Fibroblast of skin of abdomen (primary cell): ENCODE measurements at places on chromosomes 5 and 9.

DNA sequence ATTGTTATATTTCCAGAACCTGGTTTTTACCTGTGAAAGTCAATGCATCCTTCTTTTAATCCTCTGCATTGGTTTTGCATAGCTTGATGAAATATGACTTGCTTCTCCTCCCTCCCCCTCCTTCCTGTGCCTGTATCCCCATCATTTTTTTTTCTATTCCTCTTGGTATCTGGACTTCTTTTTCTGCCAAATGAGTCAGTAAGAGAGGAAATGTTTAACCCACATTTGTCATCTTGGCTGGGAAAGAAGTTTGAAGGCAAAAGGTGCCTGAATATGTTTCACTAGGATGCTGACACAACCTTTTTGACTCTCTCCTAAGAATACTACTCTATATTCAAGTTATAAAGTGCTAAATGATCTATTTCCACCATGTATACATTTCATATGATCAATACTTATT, 35.5 kb upstream of the CDKN2B start:
- DNase-seq: peak; percentile 83

- peak; percentile 54 for DNase-seq
Observed at GRCh38 chr9:69412741-69413150, 87.7 kb downstream of the ENTREP1 start.

GRCh38 chr9:89825669-89826068, 220.9 kb downstream of the GADD45G start:
- no peak for DNase-seq

DNA sequence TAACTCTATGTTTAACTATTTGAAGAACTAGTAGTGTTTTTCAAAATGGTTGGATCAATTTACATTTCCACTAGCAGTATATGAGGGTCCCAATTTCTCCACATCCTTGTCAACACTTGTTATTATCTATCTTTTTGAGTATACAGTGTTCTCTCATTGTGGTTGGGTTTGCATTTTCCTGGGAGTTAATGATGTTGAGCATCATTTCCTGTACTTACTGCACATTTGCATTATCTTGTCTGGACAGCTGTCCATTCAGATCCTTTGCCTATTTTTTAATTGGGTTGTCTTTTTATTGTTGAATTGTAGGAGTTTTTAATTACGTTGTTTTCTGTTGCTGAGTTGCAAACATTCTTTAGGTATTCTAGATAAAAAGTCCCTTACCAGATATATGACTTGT, 103.4 kb upstream of the LRRTM2 start:
- no peak for DNase-seq

DNA sequence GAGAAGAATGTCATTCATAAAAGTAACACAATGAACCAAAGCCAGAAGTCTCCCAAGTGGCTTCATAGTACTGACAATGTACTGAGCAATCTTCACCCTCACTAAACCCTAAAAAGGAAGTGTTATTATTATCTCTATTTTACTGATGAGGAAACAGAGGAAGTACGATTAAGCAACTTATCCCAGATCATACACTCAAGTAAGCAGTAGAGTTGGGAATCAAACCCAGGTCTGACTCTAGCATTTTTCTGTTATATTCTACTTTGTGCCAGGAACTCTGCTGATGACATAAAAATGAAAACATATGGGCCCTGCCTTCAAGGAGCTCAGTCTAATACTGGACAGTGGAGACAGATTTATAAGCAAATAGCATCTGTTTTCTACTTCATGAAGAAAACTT, 109.2 kb downstream of the RAPGEF6 start:
- peak; percentile 37 for DNase-seq

- DNase-seq: no peak
Observed at GRCh38 chr5:56683281-56683680, 132.1 kb upstream of the MAP3K1 start.

DNA sequence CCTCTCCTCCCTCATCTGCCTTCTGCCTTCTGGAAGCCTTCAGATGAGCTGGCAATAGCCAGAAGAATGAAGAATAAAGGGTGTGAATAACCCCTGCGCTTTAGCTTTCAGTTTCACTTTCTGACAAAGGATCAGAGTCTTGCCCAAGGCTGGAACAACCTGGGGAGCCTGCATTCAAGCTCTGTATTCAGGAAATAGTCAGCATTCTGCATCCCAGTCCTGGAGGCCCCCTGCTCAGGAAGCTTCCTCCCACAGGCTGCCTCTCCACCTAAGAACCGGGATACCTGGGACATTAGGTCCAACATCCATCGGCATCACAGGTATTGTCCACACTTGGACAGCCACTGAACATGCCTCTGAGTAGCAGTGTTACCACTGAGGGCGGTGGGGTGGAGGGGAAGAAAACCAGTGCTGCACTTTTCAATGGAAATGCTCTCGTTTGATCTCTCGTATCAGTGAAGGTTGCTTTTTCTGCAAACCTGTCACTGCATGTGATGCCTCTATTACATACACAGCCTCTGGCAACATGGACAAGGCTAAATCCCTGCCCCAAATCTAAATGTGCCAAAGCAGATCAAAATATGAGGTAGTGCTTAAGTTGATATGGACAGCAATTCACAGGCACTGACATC, 39.8 kb upstream of the ACO1 start:
- DNase-seq: peak; percentile 3

DNA sequence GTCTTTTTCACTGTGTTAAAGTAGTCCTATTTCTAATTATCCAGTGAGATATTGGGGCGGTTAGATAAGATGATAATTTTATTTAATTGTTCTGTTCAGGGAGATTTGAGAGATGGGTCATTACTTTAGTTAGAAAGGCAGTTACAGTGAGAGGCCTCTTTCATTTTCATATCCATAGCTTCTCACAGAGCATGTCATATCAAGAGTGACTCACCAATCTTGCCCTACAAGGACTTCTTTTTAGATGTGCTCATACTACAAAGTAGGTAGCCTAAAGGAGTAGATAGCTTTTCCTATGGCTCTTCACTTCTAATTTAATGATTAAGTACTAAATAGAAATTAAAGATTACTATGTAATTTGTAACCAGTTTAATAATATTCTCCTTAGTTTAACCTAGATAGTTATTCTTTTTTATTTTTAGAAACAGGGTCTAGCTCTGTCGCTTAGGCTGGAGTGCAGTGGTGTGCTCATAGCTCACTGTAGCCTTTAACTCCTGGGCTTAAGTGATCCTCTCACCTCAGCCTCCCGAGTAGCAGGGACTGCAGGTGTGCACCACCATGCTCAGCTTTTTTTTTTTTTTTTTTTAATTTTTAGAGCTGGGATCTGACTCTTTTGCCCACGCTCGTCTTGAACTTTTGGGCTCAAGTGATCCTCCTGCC, 71.0 kb downstream of the FER start:
- peak; percentile 49 for DNase-seq

- no peak for DNase-seq
Observed at GRCh38 chr5:73254642-73255041, 81.6 kb downstream of the TMEM174 start.

- no peak for DNase-seq
Observed at GRCh38 chr9:107173422-107174180, 109.5 kb upstream of the RAD23B start.

DNA sequence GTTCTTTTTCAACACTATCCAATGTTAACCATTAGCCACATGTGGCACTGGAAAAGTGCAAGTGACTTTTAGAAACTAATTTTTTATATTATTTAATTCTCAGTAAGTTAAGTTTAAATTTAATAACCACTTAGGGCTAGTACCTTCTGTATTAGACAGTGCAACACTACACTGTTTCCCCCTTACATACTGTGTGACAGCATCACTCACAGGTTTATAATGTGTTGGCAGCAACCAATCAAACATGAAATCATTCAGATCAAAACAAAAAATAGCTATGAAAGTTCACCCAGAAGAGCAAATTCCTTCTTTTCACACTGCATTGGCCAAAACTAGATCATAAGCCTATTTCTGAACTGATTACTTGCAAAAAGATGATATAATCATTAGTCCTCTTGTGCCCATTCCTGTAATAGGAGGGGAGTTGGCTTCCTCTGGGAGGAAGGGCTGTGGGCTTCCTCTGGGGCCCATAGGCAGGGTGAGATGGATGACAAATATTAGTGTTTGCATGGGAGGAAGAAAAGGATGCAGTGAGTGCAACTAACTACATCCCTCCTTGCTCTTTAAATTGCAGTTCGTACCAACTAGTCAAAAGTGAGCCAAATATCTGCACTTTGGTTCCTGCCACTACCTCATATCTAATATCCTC, 708.1 kb upstream of the RGMB start:
- DNase-seq: peak; percentile 71

DNA sequence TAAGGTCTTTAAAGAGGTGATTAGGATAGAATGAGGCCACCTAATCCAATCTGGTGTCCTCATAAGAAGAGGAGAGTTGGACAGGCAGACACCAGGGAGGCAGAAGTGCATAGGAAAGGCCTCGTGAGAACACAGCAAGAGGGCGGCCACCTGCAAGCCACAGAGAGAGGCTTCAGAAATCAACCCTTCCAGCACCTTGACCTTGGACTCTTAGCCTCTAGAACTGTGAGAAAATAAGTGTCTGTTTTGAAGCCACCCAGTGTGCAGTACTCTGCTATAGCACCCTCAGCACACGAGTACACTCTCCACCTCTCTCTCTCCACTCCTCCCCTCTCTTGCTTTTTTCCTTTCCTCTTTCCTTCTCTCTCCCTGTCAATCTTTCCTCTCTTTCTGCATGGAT, 26.8 kb downstream of the NIPAL4 start:
- no peak for DNase-seq

DNA sequence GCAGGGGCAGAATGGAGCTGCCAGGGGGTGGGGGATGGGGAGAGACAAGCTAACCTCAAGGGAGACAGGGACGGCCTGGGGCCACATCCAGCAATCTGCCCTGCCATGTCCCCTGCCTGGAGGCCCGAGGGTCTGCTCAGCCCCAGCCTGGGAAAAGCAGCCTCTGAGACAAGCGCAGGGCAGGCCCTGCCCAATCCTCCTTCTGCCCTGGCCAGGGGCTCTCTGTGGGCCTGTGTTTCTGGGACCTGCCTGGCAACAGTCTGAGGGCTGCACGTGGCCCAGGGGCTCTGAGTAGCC, 13.9 kb upstream of the QSOX2 start:
- no peak for DNase-seq

DNA sequence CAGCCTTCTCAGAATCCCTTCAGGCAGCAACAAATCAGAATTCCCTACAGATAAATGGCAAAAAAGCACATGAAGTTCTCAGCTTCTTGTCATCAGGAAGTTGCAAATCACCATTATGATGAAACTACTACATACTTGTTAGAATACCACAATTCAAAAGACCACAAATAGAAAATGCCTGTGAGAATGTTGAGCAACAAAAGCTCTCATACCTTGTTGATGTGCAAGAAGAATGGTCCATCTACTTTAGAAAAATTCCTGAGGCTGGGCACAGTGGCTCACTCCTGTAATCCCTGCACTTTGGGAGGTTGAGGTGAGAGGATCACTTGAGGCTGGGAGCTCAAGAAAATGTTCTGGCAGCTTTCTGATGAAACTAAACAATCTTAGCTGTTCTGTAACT, 278.1 kb downstream of the ICE1 start:
- DNase-seq: no peak

- no peak for DNase-seq
Observed at GRCh38 chr5:89005990-89006389, 123.0 kb upstream of the MEF2C start.

DNA sequence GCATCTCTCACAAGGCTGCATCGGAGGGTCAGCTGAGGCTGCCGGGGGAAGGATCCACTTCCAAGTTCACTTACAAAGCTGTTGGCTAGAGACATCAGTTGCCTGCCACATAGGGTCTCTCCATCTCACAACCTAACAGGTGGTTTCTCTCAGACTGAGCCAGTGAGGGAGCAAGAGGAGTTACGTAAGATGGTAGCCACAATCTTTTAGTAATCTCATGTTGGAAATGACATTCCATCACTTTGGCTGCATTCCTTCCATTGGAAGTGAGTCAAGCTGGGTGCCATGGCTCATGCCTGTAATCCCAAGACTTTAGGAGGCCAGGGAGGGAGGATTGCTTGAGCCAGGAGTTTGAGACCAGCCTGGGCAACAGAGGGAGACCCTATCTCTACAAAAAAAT, 7.4 kb upstream of the GRK6 start:
- peak; percentile 70 for DNase-seq

- DNase-seq: no peak
Observed at GRCh38 chr5:456351-457194, 13.6 kb downstream of the EXOC3 start.

DNA sequence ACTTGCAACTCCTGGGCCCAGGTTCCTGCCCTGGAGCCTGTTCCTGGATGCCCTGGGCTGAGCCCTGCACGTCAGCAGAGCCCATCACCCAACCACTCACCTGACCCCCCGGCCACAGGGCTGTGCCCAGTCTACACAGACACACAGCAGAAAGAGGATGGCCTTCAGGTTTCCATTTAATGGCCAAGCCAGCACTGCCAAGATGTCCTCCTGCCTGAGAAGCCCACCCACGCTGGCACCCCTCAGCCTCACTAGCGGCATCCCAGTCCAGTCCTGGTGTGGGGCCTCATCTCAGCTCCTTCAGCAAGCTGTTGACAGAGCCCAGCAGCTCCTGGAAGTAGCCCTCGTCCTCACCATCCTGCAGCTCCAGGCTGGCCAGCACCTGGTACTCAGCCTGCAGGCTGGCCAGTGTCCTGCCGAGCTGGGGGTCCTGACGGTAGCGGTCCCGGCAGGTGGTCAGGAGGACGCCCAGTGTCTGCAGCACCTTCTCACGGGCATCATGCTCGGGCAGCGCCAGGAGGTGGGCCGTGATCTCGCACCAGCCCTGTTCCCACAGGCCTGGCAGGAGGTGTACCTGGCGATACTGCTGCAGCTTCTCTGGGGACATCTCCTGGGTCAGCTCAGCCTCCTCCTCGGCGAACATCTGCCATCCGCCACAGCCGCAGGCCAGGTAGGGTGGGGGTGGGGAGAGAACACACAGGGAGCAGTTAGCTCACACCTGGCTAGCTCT, 71.9 kb upstream of the LRRTM2 start:
- no peak for DNase-seq

- no peak for DNase-seq
Observed at GRCh38 chr9:135882011-135882410, 25.3 kb downstream of the CAMSAP1 start.

DNA sequence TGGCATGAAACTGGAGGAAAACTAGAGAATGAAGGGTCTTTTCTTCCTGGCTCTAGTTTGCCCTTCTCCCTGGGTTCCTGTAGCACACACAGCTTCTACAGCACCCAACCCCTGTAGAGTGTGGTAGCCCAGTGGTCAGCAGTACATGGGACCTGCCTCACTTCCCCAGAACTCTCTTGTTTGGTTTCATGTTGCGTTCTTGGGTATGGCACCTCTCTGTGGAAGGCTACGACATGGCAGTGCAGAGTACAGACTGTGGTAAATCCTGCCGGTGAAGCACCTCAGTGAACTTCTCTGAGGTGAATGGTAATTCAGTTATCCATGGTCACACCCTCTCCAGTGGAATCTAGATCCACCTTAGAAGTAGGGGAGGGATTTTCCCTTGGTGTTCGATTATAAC, 105.5 kb downstream of the TLR4 start:
- DNase-seq: no peak

GRCh38 chr5:60649288-60649917, 50.6 kb downstream of the DEPDC1B start:
- DNase-seq: peak; percentile 44

GRCh38 chr5:86329318-86329717, 288.4 kb upstream of the COX7C start:
- DNase-seq: no peak

- DNase-seq: no peak
Observed at GRCh38 chr5:154603011-154603410, 125.0 kb upstream of the HAND1 start.

GRCh38 chr5:17148481-17148880, 69.0 kb upstream of the BASP1 start:
- no peak for DNase-seq
